ENCODE measurements at places on chromosomes 7 and 10. TPM values are rescaled to one million over a fixed set of nuclear protein-coding genes. Genes with fewer than 3 reads are reported as not detected.

DNA sequence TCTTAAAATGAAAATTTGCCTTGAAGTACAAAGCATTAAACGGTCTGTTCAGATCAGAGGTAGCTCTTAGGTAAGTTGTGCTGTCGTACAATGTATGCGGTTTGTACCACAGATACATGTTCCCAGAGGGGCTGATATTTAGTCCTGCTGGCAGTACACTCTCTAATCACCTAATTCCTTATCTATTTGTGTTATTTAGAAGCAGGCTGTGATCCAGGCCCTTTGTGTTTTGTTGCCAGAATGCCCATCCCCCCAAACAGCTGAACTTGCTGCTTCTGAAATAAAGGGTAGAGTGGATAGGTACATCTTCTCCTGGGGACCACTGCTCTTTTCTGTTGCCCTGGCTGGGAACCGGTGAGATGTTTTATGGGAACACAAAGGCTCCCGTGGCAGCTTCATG is 84.5 kb downstream of the SND1 start:
- no peaks in the 10 kb centered on the region for H3K4me1 ChIP-seq
- H3K36me3 ChIP-seq = no peaks in the 10 kb centered on the region
- no peak overlapping the region for H3K27ac ChIP-seq
- H3K4me3 ChIP-seq = no peak overlapping the region
- no peaks in the 10 kb centered on the region for H3K27me3 ChIP-seq

DNA sequence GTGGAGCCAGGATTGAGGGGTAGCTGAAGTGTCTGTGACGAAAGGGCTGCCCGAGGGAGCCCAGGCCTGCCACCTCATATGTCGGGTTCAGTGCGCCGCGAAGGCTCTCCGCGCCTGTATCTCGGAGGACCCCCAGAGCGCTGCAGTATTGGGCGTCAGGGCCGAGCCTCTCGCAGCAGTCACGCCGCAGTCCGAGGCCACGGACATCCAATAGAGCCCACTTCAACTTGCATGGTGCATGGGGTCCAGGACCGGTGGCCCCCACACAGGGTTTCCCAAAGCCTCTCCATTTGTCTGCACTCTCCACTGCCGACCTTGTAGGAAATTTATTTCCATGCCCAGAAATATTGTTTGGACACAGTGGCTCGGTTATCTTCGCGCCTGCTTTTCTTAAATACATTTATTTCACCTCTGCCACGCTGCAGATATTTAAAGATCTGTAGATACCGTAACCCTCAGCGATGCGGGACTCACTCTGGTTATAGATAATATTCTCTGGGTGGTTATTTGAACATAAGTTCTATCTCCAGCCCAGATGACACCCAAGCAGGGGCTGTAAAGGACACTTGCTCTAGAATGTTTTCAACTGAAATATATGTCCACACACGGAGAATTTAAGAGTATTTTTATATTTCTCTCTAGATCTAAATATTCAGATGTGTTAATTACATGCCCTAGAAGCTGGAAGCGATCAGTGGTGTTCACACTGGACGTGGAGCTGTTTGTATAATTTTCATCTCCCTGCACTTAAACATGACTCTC is 5.1 kb upstream of the ZNF503 start:
- H3K27me3 ChIP-seq = no peaks in the 10 kb centered on the region
- H3K27ac ChIP-seq = no peak overlapping the region
- no peaks in the 10 kb centered on the region for H3K36me3 ChIP-seq
- H3K4me1 ChIP-seq = peaks cover 15% of the 10 kb centered on the region

GRCh38 chr7:84009051-84009450 is 185.5 kb downstream of the SEMA3A start:
- H3K27ac ChIP-seq = no peak overlapping the region
- H3K4me3 ChIP-seq = no peak overlapping the region
- H3K27me3 ChIP-seq = no peaks in the 10 kb centered on the region
- no peaks in the 10 kb centered on the region for H3K4me1 ChIP-seq
- DNase-seq = no peak

DNA sequence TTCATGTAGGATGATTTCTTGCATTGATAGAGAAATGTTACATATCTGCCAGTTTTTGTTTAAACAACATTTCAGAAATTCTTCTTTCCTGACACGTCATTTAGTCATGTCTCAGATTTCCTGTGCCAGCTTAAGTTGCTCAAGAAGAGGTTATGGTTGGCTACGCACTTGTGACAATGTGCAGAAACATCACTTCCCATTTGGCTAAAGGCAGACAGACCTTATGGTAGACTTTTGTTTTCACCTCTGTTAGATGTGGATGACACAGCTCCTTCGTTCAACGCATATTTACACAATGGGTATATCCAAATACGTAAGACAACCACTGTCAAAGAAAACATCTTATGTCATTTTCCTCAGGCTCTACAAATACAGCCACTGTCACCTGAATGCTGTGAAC is 125.8 kb downstream of the DOCK4 start:
- H3K27ac ChIP-seq = no peak overlapping the region
- no peaks in the 10 kb centered on the region for H3K4me1 ChIP-seq
- no peak for DNase-seq
- no peak overlapping the region for H3K4me3 ChIP-seq
- no peaks in the 10 kb centered on the region for H3K27me3 ChIP-seq
- H3K36me3 ChIP-seq = no peaks in the 10 kb centered on the region

DNA sequence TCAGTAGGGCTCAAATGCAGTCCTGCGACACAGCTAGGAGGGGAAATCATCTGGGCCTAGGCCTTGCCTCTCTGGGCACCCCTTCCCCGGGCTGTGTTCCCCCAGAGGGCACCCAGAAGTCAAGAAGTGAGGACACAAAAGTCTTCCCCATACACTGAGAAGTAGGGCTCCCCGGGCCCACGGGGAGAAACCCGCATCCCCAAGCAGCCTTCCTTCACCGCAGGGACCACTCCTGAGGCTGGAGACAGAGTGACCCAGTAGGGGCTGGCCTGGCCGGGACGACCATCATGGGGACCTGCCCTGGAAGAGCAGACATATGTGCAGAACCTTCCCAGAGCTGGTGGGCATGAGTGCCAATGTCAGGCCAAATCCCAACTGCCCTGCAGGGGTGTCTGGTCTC is 163.5 kb downstream of the GFRA1 start:
- no peak overlapping the region for H3K4me3 ChIP-seq
- H3K36me3 ChIP-seq = no peaks in the 10 kb centered on the region
- no peak overlapping the region for H3K27ac ChIP-seq
- no peaks in the 10 kb centered on the region for H3K4me1 ChIP-seq
- no peaks in the 10 kb centered on the region for H3K27me3 ChIP-seq

GRCh38 chr10:99742701-99743100 is 10.7 kb downstream of the CUTC start:
- DNase-seq = no peak
- no peak overlapping the region for H3K27ac ChIP-seq
- H3K27me3 ChIP-seq = no peaks in the 10 kb centered on the region
- no peaks in the 10 kb centered on the region for H3K36me3 ChIP-seq

DNA sequence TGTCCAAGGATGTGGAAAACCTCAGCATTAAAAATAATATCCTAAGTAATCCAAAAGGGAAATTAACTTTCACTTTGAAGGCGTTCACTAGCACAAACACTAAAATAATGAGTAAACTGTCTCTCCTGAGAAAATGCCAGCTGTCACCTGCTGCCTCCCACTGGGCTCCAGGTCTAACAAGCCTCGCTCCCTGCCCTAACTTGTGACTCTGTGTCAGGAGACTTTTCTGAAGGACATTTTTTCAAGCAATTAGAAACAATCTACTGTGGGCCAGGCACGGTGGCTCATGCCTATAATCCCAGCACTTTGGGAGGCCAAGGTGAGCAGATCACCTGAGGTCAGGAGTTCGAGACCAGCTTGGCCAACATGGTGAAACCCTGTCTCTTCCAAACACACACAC is 72.8 kb upstream of the GLCCI1 start:
- no peaks in the 10 kb centered on the region for H3K36me3 ChIP-seq
- no peak overlapping the region for H3K27ac ChIP-seq
- no peaks in the 10 kb centered on the region for H3K27me3 ChIP-seq
- H3K4me3 ChIP-seq = no peak overlapping the region
- H3K4me1 ChIP-seq = no peaks in the 10 kb centered on the region
- DNase-seq = no peak

MEST gene
- 11.6 TPM for total RNA-seq

All from Peyer's patch (tissue), 4 donors.